HT1080 (cell line): ENCODE measurements at places on chromosomes 5 and 9.
A peak's percentile ranks its signal among the peaks of the same experiment; 100 is the strongest.

- no peak for DNase-seq
These were observed 8.1 kb upstream of the PTPN3 start for GRCh38 chr9:109506097-109506712.

GRCh38 chr9:87711857-87712800 is 13.8 kb upstream of the CTSL start:
- DNase-seq, result peak; percentile 61

DNA sequence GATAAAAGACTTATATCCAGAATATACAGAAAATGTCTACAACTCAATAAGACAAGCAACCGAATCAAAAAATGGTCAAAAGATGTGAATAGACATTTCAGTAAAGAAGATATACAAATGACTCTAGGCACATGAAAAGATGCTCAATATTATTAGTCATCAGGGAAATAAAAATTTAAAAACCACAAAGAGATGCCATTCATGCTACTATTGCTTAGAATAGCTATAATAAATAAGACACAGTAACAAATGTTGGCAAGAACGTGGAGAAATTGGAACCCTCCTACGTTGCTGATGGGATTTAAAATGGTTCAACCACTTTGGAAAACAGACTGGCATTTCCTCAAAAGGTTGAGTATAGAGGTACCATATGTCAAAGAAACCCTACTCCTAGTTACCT is 39.8 kb downstream of the POLK start:
- DNase-seq, result no peak

DNA sequence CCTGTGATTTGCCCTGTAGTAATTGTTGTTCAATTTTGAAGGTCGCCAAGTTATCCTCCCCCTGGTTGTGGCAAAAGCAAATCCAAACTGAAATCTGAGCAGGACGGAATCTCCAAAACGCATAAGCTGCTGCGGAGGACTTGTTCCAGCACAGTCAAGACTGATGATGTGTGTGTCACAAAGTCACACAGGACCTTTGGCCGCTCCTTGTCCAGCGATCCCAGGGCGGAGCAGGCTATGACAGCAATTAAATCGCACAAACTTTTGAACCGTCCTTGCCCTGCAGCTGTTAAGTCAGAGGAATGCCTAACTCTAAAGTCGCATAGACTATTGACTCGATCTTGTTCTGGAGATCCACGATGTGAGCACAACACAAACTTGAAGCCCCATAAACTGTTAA is 128.4 kb downstream of the PARP8 start:
- DNase-seq, result no peak

- DNase-seq, result no peak
These were observed 195.3 kb upstream of the MVB12B start for GRCh38 chr9:126131066-126132010.

- no peak for DNase-seq
These were observed 26.8 kb upstream of the ANKRD33B start for GRCh38 chr5:10536931-10537579.

DNA sequence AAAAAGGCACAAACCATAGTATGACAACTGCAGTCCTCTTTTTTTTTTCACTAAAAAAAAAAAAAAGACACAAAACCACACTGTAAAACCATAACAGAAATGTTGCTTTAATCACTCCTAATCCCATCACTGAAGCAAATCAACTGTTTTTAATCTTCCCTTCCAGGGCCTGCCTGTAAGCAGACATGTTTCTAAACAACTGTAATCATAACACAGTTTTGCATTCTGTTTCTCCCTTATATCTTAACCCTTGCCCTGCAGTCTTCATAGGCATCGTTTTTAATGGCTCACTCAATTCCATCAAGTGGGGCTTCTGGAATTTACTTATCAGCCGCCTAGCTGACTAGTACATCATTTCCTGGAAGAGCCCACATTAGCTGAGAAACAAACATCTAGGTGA is 111.0 kb upstream of the SLC25A48 start:
- no peak for DNase-seq

- no peak for DNase-seq
These were observed 306.3 kb downstream of the FER start for GRCh38 chr5:109053995-109054417.

- DNase-seq, result no peak
These were observed 33.9 kb upstream of the OTULINL start for GRCh38 chr5:14547666-14548065.

- peak; percentile 68 for DNase-seq
These were observed 145.8 kb upstream of the MEF2C start for GRCh38 chr5:89028595-89029285.

DNA sequence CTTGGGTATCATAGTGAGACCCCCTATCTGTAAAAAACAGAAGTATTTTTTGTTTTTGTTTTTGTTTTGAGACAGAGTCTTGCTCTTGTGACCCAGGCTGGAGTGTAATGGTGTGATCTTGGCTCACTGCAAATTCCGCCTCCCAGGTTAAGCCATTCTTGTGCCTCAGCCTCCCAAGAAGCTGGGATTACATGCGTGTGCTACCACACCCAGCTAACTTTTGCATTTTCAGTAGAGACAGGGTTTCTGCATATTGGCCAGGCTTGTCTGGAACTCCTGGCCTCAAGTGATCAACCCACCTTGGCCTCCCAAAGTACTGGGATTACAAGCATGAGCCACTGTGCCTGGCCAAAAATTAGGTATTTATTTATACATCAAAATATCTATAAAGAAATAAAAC is 10.2 kb upstream of the CCDC171 start:
- DNase-seq, result no peak

- no peak for DNase-seq
These were observed 41.7 kb upstream of the IL17B start for GRCh38 chr5:149420545-149421371.

DNA sequence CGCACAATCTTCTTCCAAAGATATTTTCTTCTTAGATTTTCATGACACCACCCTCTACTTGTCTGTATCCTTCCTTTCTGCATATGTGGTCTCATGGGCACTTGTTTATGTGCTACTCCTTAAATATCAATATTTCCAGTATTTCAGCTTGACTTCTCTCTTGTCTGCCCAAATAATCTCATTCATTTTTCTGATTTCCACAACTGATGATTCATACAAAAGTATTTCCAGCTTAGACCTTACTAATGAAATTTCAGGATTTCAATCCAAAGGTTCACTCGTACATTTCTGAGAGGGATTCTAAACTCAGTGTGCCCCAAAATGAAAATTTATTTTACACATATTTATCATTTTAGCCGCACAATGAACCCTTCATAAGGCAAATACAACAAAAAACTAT is 928.9 kb upstream of the C9orf72 start:
- peak; percentile 1 for DNase-seq

DNA sequence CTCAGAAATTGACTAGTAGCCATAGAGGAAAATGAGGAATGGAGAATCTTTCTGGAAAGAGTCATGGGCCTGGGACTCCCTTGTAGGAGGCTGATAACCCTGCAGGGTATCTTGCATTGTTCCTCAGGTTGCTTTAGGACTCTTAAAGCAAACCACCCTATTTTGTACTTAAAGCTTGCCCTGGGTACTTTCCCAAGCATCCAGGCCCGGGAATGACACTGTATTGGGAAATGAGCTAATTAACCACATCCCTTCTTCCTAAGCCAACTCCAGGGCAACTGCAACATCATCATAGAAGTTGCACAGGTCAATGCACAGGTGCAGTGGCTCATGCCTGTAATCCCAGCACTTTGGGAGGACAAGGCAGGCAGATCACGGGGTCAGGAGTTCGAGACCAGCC is 55.9 kb downstream of the UGCG start:
- DNase-seq, result peak; percentile 97

- DNase-seq, result no peak
These were observed 18.8 kb upstream of the KCNIP1 start for GRCh38 chr5:170484847-170485615.

DNA sequence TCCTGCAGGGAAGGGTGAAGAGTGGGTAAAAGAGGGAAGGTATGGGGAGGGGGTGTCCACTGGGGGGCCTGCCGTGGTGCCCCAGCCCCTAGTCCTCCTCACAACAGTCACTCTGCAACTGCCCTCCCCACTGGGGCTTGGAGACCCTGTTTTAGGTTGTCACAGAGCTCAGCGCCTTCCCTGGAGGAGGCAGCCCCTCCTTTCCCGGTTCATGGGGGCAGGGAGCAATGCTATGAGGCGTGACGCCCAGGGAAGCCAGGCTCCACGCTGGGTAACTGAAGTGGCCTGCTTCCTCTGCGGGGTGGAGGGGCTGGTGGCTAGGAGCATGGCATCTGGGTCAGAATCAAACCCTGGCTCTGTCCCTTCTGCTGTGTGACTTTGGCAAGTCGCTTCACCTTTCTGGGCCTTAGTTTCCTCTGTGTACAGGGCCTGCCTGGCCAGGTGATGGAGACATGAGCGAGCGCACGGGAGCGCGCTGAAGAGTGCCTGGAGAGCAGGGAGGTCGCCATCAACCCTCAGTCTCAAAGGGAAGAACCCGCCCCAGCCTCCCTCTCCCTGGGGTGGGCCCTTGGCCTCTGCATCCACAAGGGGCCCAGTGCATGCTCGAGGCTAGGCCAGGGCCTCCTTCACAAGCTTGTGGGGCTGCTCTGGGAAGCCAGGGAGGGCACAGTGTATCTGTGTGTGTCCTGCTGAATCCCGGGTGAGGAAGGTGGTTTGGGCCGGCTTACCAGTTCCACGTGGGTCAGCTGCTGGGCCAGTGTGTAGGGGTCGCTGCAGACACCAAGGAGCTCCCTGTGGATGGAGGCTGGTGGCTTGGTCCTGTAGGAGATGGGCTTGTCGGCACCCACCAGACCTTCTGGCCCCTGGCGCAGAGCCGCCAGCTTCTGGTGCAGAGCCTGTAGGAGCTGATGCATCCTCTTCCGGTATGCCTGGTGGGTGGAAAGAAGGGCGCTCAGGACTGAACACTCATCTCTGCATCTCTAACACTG is 56.4 kb upstream of the RNF130 start:
- DNase-seq, result no peak

GRCh38 chr9:134326724-134327601 is 708 bp downstream of the RXRA start:
- DNase-seq, result peak; percentile 28

DNA sequence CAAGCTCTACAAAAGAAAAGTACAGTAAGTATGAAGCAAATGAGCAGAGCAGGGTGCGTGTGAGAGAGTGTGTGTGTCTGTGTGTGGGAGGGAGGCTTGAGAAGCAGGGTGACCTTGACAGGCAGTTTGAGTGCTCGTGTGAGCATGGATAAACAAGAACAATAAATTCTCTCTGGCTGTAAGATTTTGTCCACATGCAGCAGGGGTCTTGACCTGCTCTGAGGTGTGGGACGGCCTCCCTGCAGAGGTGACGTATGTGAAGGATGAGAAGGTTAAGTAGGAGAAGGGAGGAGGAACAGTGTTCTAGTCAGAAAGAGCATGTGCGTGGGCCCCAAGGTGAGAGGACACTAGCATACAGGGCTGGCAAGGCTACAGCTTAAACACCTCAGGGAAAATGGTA is 49.0 kb downstream of the SPTLC1 start:
- no peak for DNase-seq

DNA sequence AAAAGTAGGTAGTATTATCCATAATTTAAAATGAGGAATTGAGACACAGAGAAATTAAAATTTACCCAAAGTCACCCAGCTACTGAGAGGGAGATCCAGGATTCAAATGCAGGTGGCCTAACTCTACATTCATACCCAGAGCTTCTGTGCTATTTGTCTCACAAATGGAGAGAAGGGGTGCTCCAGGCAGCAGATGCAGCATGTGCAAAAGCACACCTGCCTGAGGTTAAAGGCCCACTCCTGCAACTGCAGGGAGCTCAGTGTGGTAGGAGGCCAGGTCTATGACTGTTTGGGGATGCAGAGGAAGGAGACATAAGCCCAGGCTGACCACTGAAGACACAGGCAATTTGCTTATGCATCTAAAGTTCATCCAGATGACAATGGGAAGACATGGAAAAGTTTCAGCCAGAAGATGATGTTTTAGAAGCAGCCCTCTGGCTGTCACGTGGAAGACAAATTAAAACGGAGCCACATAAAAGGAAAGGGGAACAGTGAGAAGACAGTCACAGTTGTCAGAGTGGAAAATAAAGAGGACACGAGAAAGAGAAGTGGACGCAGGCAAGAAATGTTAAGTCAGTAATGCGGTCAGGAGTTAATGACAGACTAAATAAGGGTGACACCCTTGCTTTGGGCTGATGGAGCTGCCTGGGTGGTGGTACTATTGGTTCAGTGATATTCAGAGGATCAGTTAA is 214.7 kb downstream of the EBF1 start:
- no peak for DNase-seq

GRCh38 chr5:139863855-139864558 is 68.4 kb downstream of the PSD2 start:
- DNase-seq, result peak; percentile 37

DNA sequence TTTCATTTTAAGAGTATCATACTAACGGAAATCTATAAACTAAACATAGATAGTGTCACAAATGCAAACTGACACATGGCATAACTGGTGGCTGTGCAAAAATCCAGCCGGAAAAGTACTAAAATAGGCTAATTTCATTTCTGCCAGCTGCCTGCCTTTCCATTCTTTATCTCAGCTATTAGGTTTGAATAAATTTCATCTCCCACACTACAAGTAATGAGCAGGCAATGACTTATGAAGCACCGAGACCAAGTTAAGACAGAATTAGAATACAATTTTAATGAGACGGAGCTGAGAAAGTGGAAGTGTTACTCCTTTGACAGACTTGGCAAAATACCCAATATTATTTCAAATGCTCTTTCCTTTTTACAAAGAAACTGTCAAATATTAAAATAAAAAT is 258.8 kb upstream of the ZNF608 start:
- no peak for DNase-seq

DNA sequence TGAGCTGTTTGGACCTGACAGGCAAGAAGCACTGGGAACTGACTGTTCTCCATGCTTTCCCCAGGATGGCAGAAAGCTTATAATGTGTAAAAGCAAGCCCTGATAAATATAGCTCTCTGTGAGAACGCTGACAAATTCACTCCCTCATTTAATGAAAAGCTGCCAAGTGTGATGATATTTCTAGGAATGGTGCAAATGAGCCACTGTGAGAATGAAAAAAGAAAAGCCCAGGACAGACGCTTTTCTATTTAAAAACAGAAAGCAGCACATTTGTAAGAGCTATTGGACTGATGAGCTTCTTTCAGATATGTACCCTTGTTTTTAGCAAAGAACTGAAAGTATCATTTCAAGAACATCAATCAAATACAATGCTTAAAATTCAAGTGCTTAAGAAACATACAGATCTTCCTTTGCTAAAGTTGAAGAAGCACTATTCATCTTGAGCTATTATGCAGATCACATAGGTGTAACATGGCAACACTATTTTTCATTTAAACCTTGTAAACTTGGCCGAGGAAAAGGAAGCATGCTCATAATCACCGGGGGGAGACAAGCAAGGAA is 842.6 kb upstream of the ACO1 start:
- DNase-seq, result no peak

GRCh38 chr5:140322751-140323731 is 20.1 kb upstream of the PFDN1 start:
- peak; percentile 98 for DNase-seq
